ENCODE measurements at places on chromosomes 11 and 22.
A peak's percentile ranks its signal among the peaks of the same experiment; 100 is the strongest.

- DNase-seq: peak; percentile 48
Measured at GRCh38 chr11:17063171-17064002, 14.1 kb downstream of the RPS13 start.

DNA sequence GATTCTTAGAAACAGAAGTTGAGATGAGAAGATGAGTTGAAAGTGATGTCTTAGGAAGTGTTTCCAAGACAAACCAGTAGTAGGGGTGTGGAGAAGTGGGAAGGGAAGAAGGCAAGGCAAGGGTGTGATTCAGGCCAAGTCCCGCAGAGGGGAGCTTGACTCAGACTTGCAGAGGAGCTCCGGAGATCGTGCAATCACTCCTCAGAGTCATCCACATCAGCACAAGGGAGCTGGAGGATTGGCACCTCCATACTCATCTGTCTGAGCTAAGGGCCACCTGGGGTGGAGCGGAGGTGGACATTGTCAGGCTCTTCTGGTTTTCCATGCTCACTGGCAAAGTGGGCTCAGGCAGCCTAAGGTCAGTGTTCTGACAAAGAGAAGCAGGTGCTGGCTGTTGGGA lies 44.4 kb downstream of the CHRDL2 start:
- DNase-seq: no peak

DNA sequence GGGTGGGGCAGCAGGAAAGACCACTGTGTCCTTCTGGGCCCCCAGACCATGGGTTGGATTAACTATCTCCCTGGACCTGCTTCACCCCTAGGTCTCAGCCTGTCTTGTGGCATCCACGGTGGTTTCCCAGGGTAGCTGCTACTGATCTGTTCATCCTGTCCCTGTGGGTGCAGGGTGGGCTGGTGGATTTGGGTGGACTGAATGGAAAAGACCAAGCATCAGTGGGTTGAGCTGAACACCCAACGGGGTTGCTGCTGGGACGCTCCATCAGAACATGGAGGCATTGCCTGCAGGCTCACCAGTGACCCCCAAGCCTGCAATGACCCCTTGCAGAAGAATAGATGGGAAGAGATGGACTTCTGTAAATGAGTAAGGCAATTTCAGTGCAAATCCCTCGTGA lies 812.1 kb downstream of the TBC1D22A start:
- no peak for DNase-seq

GRCh38 chr22:49322861-49323622 lies 504.6 kb downstream of the BRD1 start:
- DNase-seq: no peak

DNA sequence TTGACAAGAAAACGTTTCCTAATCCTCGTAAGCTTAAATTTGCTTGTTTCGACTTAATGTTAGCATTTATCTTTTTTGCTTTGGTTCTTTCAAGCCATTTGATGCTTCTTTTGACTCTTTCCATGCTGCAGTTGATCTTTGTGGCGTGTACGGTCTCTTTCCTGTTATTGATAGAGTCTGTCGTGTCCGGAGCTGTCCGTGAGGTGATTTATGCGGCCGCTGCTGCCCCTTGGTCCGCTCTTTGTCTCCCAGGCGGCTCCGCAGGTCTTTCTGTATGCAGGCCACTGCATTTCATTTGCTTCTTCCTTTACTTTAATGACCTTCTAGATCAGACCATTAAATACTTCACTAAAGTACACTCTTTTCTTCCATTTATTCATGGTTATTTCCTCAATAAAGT lies 50.3 kb downstream of the TBC1D22A start:
- DNase-seq: no peak

DNA sequence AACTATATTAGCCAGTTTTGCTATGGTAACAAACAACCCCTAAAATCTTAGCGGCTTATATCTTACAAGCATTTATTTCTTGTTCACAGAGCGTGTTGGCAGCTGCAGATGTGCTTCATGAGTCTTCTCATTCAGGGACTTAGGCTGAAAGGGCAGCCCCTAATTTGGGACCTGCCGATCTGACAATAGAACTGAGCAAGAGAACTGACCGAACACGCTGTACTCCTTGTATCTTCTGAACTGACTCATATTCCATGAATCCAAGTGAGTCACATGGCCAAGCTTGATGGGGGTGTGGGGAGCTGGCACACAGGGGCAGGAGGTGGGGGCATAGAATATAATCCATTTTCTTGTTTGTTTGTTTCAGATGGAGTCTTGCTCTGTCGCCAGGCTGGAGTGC lies 481.7 kb upstream of the CADM1 start:
- DNase-seq: no peak

- no peak for DNase-seq
Measured at GRCh38 chr11:128302425-128303186, 284.8 kb downstream of the ETS1 start.

DNA sequence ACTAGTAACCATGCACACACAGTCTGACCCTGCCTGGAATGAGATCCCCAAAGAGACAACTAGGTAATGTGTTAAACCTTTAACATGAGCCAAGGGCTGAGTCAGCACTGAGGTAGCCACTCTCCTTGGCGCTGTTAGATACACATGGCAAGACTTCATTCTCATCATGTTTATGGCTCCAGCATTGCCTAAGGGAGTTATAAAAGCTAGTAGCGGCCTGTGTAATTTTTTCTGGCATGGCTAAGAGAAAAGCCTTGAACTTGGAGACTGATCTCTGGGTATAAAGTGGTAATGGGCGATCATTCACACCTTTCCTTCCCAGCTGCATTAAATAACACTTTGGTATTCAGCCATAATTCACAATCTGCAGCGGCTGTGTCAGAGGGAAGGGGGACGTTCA lies 779.7 kb upstream of the LRRC4C start:
- no peak for DNase-seq

DNA sequence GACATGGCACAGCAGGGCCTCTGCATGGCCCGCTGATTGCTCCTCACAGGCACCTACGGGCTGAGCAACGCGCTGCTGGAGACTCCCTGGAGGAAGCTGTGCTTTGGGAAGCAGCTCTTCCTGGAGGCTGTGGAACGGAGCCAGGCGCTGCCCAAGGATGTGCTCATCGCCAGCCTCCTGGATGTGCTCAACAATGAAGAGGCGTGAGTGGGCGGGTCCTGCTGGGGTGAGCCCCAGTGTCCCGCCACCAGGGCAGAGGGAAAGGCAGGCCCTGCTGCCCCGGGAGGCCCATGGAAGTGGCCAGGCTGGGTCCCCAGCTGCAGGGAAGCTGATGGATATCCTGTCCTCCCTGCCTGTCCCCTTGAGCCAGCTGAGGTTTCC lies 18.6 kb upstream of the DGCR8 start:
- DNase-seq: no peak

- DNase-seq: no peak
Measured at GRCh38 chr22:25083056-25083806, 116.4 kb upstream of the CRYBB3 start.

DNA sequence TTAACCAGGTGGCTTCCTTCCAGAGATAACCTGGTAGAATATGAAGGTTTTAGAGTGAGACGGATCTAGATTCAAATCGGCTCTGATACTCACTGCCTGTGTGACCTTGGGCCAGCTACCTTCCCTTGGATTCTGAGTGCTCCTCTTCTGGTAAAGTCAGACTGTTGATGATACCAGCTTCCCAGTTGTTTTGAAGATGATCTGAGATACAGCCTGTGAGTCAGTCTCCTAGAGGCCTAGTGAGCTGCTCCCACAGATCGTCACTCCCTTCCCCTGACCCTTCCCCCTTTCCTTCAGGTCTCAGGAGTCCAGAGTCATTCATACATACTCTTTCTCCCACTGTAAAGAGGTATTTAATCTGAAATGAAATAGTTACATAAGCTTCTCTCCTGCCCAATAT lies 207.8 kb downstream of the GRIK4 start:
- DNase-seq: no peak

DNA sequence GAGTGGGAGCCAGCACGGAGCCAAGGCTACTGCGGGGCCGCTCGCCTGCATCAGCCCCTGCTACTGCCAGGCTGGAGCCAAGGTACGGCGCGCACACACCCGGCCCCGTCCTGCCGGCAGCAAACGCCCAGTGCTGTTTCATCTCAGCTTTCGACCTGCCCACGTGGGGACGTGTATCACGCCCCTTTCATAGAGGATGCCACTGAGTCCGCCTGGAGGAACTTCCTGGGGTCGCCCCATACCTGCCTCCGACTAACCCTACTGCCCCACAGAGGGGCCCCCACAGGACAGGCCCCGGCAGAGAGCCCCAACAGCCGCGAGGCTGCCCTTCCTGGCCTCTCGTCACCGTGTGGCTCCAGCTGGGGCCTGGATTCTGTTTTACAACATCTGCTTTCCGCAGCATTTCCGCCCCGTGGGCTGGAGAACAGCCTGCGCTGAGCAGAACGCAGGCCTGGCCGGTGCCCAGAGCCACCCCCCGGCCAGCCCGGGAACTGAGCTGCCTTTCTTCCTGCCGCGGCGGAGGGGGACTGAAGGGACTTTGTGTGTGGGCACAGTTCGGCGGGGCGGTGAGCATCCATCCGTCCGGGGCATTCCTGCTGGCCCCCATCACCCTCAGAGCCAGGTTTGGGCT lies 22.9 kb upstream of the ARHGAP8 start:
- DNase-seq: no peak

DNA sequence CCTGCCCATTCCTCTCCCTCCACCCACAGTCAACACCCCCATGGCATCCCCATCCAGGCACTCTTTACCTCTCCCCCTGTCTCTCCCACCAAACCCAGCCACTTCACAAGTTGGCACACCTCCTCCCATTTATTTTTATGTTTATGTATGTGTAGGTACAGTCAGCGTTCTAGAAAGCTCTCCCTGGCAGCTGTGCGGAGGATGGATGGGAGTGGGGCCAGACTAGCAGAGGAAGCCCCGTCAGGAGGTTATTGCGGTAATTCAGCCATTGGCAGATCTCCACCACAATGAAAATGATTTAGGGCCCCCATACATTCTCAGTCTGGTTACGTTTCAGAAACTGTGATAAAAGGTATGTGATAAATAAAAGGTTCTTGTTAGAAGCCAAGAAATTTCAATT lies 51.3 kb downstream of the BTG4 start:
- DNase-seq: no peak

- DNase-seq: no peak
Measured at GRCh38 chr11:128686745-128687177, 7.1 kb upstream of the FLI1 start.

DNA sequence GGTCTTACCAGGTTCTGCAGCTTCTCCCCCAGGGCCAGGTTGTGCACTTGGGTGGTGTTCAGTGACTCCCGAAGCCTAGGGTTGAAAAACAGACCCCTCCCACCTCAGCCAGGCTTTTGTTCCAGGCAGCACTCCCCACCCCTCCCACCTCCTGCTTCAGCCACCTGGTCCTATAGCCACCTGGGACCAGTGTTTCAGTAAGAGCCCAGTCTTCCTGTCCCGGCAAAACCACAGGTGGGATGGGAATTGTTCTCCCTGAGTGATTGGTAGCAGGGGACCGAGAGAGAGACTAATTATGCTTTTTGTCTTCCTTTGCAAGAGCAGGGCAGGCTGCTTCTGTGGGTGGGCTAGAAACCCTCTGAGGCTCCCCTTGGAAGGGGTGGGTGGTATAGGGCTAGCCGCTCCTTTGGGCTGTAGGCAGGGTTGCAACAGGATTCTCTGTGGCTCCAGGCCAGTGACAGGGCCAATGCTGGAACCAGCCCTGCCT lies 8.5 kb upstream of the NAALADL1 start:
- no peak for DNase-seq

GRCh38 chr11:107018902-107019493 lies 722 bp upstream of the GUCY1A2 start:
- no peak for DNase-seq

DNA sequence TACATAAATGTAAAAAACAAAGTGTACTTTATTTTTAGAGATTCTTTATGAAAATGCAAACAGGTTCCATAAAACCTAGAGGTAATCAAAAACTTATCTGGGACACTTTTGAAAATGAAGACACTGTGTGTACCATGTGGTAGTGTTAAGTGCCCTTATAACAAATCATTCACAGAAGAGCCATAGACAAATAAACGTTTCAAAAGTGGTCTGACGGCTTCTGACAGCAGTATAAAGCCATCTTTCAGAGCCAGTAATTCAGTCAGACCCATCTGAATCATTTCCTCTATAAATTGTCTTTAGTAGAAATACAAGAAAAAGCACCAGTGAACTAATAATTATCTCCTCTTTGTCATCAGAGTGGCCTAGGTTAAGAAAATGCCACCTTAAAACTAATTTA lies 100.0 kb downstream of the PAX6 start:
- no peak for DNase-seq

DNA sequence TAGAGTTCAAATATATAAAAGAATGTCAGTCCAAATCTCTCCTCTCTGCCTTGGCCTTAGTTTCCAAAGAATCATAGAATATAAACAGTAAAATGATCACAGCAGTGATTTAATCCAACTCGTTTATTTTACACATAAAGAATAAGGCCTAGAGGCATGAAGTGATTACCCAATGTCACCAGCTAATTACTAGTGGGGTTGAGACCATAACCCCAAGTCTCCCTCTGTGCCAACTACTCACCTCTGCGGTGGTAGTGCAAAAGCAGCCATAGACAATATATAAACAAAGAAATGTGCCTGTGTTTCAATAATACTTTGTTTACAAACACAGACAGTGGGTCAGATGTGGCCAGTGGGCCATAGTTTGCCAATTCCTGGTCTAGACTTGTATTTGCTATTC lies 96.6 kb upstream of the FAT3 start:
- DNase-seq: no peak

DNA sequence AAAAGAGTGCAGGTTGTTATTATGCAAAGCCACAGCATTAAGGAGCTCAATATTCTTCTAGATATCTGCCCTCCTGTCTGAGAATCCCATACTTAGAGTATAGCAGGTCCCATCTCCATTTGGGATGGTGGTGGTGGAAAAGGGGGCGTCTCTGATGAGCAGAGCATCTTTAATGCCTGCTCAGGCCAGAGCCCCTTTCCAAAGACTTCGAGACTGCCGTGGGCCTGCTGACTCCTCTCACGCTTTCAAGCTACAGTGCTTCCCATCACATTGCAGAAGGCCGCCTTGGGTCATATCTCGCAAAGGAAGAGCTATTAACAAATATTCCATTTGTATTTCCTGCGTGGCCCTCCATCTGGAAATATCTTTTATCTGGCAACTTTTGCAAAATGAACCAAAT lies 10.9 kb downstream of the LMO2 start:
- DNase-seq: no peak
